ENCODE measurements at places on chromosomes 7 and 10.

DNA sequence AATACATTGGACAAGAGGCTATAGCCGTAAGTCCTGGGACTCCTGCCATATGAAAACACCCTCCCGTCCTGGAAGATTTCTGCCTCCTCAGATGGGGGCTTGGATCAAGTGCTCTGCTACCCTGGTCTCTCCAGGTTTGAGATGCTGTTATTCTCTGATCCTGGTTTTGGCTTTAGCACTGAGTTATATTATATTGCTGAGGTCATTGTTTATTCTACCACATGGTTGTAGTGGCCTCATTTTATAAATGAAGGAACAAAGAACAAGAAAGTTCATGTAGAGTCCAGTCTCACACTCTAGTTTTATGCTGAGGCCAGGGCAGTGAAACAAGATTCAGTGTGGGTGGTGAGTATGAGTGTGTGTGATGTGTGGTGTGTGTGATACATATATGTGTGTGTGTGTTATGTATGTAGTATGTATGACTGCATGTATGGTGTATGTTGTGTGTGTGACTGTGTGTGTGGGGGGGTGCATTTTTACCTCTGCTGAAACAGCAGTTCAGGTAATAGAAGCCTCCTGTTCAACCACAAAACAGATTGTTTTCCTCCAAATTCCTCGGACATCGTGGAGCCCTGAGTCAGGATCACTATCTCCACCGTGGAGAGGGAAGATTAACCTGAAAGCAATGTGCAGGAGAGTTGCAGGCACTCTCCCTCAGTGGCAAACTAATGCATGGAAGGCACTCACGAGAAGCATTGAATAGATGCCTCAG, 80.7 kb downstream of the C7orf25 start:
- H3K4me1 ChIP-seq = peaks cover 28% of the 10 kb centered on the region
- no peaks in the 10 kb centered on the region for H3K36me3 ChIP-seq
- H3K27ac ChIP-seq = no peak overlapping the region
- H3K27me3 ChIP-seq = no peaks in the 10 kb centered on the region
- DNase-seq = no peak

DNA sequence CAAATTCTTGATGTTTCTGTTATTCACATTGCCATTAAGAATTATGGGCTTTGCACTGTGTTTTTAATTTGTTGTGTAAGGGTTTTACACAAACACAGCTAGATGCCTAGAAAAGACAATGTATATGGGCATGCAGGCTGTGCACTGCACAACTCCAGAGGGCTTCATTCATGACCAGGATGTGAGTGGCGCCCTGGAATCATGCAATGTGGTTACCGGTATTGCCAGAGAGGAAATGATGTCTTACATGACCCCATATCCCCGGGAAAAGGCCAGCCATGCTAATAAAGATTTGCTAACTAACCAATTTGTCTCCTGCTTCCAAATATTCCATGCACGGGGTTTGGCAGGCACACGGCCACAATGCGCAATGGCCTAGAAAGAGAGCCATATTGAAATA, 16.9 kb downstream of the KCNMA1 start:
- no peaks in the 10 kb centered on the region for H3K4me1 ChIP-seq
- no peaks in the 10 kb centered on the region for H3K36me3 ChIP-seq
- no peak overlapping the region for H3K27ac ChIP-seq
- H3K4me3 ChIP-seq = no peak overlapping the region
- DNase-seq = no peak

- H3K4me3 ChIP-seq = no peak overlapping the region
- H3K36me3 ChIP-seq = peaks cover 57% of the 10 kb centered on the region
- DNase-seq = no peak
- no peaks in the 10 kb centered on the region for H3K4me1 ChIP-seq
Observed at GRCh38 chr7:744854-745430, 17.9 kb upstream of the PRKAR1B start.

GRCh38 chr10:73406846-73407245, 7.0 kb downstream of the ANXA7 start:
- H3K4me1 ChIP-seq = peaks cover 62% of the 10 kb centered on the region
- no peaks in the 10 kb centered on the region for H3K27me3 ChIP-seq
- DNase-seq = no peak
- no peak overlapping the region for H3K27ac ChIP-seq

GRCh38 chr7:157508477-157508881, 171.7 kb downstream of the DNAJB6 start:
- no peak overlapping the region for H3K27ac ChIP-seq
- H3K27me3 ChIP-seq = no peaks in the 10 kb centered on the region
- no peaks in the 10 kb centered on the region for H3K4me1 ChIP-seq

DNA sequence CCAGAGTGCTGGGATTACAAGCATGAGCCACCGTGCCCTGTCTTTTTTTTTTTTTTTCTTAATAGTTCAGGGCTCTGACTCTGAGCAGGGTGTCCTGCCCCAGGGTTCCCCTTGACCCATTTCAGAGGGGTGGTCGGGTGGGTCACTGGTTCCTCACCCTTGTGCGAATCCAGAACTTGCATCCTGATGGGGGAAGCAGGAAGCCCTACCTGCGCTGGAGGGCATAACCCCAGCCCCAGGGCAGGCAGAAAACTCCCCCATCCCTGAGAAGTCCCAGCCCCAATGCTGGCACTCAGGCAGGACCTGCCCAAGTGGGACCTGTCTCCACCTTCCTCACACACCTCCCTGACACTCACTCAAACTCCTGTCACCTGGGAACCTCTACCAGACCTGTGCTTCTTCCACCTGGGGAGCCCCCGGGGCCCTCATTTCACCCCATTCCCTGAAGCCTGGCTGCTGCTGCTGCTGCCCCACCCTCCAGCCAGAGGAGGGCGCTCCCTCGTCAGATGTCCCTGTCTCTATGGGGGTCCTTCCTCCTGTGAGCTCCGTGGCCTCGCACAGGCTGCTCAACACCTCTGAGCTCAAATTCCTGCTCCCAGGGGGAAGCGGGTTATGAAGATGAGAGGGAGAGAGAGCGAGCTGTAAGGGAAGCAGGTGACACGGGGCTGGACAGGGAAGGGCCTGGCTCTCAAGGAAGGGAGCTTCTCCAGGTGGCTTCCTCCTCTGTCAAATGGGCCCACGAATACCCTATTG, 15.1 kb upstream of the ZNF273 start:
- peak; percentile 28 for DNase-seq
- no peaks in the 10 kb centered on the region for H3K36me3 ChIP-seq
- H3K27ac ChIP-seq = no peak overlapping the region
- peaks cover 22% of the 10 kb centered on the region for H3K4me1 ChIP-seq
- H3K4me3 ChIP-seq = peak overlapping the region; percentile 51

- no peak overlapping the region for H3K4me3 ChIP-seq
- H3K27ac ChIP-seq = peak overlapping the region; percentile 25
- DNase-seq = no peak
- H3K36me3 ChIP-seq = no peaks in the 10 kb centered on the region
Observed at GRCh38 chr7:131249003-131249402, 78.7 kb upstream of the MKLN1 start.

DNA sequence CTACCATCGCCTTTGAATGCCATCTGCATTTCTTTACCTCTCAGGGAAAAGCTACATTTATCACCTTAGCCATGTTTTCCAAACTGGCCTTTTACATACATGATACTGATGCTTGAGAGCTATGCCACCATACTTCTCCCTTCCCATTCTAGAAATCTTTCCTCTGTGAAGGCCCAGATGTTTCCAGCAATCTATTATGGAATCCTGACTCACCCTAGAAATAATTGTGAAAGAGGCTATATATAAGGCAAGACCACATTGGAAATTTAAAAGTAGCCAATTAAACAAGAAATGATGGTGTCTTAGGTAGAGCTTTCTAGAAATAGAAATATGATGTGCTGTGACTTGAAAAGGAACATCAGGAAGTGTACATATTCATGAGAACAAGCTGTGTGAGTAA, 389.7 kb downstream of the INHBA start:
- no peak overlapping the region for H3K4me3 ChIP-seq
- no peak for DNase-seq
- H3K27me3 ChIP-seq = no peaks in the 10 kb centered on the region
- H3K36me3 ChIP-seq = no peaks in the 10 kb centered on the region
- no peak overlapping the region for H3K27ac ChIP-seq

GRCh38 chr10:16341637-16342036, 95.2 kb upstream of the PTER start:
- no peaks in the 10 kb centered on the region for H3K36me3 ChIP-seq
- H3K27ac ChIP-seq = no peak overlapping the region
- H3K4me3 ChIP-seq = no peak overlapping the region
- H3K4me1 ChIP-seq = no peaks in the 10 kb centered on the region
- no peak for DNase-seq
- H3K27me3 ChIP-seq = no peaks in the 10 kb centered on the region

DNA sequence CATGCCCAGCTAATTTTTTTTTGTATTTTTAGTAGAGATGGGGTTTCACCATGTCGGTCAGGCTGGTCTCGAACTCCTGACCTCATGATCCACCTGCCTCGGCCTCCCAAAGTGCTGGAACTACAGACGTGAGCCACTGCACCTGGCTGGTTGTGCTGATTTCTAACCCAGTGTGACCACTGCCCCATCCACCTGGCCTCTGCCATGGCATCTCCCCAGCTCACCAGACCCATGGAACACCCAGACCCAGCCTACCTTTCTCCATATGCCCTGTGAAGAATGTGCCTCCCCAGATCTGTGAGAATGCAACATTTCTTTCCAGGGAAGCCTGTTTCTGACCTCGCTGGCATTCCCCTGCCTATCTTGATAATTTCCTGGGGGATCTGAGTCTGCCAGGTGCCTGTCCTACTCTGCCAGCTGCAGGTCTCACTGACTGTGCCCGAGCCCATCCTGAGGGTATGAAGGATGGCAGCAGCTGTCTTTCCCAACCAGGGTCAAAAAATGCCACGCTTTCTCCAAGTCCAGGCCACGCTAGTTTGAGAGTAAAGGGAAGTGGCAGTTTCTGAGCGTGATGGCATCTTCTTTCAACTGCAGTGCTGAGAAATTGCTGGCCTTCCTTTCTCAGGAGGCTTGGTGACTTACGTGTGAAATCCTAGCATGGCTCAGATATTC, 324.4 kb upstream of the ZNF32 start:
- H3K36me3 ChIP-seq = no peaks in the 10 kb centered on the region
- H3K4me3 ChIP-seq = no peak overlapping the region
- no peaks in the 10 kb centered on the region for H3K4me1 ChIP-seq
- no peak overlapping the region for H3K27ac ChIP-seq
- no peaks in the 10 kb centered on the region for H3K27me3 ChIP-seq

DNA sequence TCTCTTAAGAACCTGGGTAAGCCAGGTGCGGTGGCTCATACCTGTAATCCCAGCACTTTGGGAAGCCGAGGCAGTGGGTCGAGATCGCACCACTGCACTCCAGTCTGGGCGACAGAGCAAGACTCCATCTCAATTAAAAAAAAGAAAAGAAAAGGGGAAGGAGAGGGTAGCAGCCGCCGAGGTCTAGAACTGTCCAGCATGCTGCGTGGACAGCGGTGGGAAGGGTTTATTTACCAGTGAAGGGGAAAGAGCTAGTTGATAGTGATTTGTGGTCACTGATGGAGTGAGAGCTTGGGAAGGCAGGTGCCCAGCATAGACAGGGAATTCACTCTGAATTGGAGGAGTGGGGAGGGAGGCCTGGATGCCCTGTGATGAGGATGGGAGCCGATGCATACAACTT, 43.4 kb upstream of the DAGLB start:
- no peak overlapping the region for H3K4me3 ChIP-seq
- H3K27me3 ChIP-seq = no peaks in the 10 kb centered on the region
- no peak for DNase-seq
- no peak overlapping the region for H3K27ac ChIP-seq

DNA sequence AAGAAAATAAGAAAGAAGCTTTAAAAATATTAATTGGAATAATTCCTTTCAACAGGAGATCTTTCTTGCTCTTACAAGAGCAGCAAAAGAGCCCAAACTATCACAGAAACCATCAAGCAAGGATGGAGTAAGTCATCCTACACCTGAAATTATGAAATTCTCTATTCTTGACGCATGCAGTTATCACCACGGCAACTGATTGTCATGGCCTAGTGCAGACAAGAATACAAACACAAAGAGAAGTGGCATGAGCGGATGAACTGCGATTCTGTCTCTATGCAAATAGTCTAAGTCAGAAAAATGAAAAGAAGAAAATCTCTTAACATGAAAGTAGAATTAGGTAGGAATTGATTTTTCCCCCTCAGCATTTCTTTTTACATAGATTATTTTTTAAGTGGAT, 54.8 kb upstream of the SLC35B4 start:
- no peaks in the 10 kb centered on the region for H3K36me3 ChIP-seq
- no peak overlapping the region for H3K27ac ChIP-seq
- no peak for DNase-seq
- no peak overlapping the region for H3K4me3 ChIP-seq
- H3K27me3 ChIP-seq = no peaks in the 10 kb centered on the region
- peaks cover 35% of the 10 kb centered on the region for H3K4me1 ChIP-seq

- no peaks in the 10 kb centered on the region for H3K36me3 ChIP-seq
- peaks cover 56% of the 10 kb centered on the region for H3K27me3 ChIP-seq
Observed at GRCh38 chr10:132974886-132975830, 32.8 kb upstream of the CFAP46 start.

DNA sequence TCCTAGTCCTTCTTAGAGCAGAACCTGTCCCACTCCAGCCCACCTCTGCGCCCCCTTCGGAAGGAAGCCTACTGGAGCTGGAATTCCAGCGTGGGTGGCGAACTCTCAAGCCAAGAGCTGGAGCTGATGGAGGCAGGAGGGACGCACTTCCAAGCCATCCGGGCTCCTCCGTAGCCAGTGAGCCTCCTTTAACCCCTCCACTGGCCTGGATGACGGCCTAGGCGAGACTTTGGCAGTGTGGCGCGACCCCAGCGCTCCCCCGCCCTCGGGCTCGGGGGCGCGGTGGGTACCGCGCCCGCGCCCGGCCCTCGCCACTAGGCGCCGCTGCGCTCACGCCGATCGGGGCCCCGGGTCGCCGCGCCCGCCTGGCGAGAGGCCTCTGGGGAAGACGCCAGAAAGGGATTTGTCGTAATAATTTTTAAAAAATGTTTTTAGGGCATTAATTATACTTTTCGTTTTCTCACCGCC, 5.1 kb upstream of the EMX2 start:
- H3K36me3 ChIP-seq = no peaks in the 10 kb centered on the region
- H3K27me3 ChIP-seq = peaks cover 97% of the 10 kb centered on the region
- H3K4me3 ChIP-seq = no peak overlapping the region

GRCh38 chr7:4720225-4720624, 38.1 kb downstream of the FOXK1 start:
- H3K27me3 ChIP-seq = no peaks in the 10 kb centered on the region
- DNase-seq = no peak
- no peak overlapping the region for H3K27ac ChIP-seq

DNA sequence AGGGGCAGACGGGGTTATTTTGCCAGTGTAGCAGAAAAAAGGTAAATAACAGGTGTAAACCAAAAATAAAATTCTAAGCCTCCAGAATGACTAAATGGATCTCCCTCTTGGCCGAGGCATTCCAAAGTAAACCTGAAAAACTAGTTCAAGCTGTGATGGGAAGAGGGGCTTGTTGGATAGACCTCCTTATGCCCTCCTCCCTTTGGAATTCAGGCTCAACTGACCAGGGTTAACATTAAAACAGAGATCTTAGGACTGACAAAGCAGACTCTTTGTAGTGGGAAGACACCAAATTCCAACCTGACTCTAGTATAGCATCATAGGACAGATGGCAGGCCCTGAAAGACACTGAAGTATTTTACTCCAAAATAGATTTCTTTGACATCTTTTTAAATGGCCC, 113.8 kb upstream of the ITGB1 start:
- no peak for DNase-seq
- H3K4me1 ChIP-seq = no peaks in the 10 kb centered on the region
- no peak overlapping the region for H3K27ac ChIP-seq
- no peaks in the 10 kb centered on the region for H3K27me3 ChIP-seq
- H3K36me3 ChIP-seq = no peaks in the 10 kb centered on the region

GRCh38 chr10:113733635-113734034, 17.8 kb upstream of the PLEKHS1 start:
- peaks cover 14% of the 10 kb centered on the region for H3K4me1 ChIP-seq
- no peaks in the 10 kb centered on the region for H3K27me3 ChIP-seq
- no peak overlapping the region for H3K4me3 ChIP-seq
- H3K27ac ChIP-seq = no peak overlapping the region
- peaks cover 12% of the 10 kb centered on the region for H3K36me3 ChIP-seq

GRCh38 chr7:129777993-129778769, 166.7 kb downstream of the NRF1 start:
- peaks cover 63% of the 10 kb centered on the region for H3K27me3 ChIP-seq
- no peak overlapping the region for H3K27ac ChIP-seq
- H3K4me1 ChIP-seq = peaks cover 51% of the 10 kb centered on the region
- no peaks in the 10 kb centered on the region for H3K36me3 ChIP-seq
